ENCODE measurements at places on chromosomes 13 and 19.

DNA sequence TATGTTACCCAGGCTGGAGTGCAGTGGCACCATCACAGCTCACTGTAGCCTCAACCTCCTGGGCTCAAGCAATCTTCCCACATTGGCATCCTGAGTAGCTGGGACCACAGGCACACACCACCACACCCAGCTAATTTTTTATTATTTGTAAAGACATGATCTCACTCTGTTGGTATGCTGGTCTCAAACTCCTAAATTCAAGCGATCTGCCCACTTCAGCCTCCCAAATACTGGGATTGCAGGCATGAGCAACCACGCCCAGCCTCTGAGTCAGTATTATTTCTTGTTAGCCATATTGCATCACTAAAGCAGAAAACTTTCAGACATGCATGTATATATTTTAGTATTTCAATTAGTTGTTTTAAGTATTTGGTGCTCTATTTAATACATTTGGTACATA lies 376.4 kb downstream of the GPC6 start:
- no peak for DNase-seq

GRCh38 chr19:30656520-30657100 lies 284.4 kb downstream of the ZNF536 start:
- DNase-seq: no peak

DNA sequence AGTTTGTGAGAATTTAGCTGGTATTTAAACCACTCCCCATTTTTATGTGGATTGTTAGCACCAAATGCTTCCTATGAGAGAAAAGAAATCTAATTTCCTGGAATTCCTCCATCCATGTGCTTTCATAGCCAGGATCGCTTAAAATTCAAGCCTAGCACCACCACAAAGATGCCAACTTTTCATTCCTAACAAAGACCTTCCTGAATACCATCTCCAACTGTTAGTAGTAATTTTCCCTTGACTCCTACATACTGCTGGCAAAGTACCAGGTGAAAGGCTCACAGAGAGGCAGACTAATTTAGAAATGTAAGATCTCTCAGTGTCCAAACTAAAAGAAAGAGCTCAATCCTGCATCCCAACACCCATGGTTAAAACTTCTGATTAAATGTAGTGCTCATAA lies 386.3 kb downstream of the KCTD12 start:
- DNase-seq: no peak

DNA sequence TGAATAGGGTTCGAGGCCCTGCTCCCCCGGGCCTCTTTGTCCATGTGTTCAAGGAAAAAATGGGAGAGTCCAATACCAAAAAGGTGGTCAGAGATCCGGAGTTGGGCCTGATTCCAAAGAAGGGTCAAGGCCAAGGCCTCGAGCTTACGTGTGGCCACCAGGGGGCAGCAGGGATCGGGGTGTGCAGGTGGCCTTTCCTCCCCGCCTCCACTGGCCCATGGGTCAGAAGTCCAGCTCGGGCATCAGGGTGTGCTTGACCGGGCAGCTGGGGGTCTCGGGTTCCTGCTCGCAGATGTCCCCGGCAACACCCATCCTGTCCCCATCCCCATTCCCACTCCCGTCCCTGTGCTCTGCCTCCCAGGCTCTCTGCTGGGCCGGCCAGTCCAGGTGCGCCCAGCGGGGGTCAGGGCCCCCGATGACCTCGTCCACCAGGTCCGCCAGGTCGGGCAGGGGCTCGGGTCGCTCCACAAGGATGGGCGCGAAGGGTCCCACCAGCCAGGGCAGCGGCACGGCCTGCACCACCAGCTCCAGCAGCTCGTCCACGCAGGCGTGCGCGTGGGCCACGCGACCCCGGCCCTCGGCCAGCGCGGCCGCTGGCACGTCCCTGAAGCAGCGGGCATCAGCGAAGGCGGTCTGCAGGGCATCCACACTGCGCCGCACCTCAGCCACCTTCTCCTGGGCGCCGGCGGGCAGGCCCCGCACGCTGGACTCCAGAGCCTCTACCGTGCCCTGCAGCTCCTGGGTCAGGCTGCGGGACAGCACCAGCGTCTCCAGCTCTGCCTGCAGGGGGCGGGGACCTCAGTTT lies 5.2 kb upstream of the PLIN4 start:
- DNase-seq: no peak

GRCh38 chr19:18191640-18192062 lies 1.4 kb upstream of the MPV17L2 start:
- no peak for DNase-seq

DNA sequence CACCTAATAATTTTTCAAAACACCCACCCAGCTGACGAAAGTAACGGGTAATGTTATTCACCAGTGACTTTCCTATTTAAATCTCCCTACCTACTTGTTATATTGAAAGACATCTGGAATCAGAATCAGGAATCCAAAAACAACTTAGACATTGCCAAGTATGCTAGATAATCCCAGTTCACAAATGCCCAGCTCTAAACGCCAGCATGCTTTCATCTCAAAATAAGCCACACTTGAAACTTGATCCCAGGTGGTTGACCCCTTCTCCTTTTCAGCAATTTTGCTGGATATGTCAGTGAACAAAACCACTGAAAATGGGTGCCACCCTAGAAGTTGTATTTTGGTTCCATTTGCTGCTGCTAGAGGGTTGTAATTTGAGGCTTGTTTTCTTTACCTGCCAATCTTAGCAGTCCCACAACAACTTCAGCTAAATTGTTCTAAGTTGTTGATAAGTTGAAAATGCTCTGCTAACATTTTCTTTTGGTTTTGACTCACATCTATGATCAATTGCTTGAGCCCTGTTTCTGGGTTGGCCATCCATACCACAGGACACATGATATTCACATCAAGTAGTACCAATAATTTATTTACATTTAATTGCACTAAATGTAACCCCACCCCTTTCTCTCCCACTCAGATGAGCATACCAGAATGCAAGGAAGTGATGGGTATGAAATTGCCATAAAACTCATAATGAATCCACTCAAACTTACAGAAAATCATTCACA lies 66.4 kb downstream of the DCT start:
- no peak for DNase-seq

DNA sequence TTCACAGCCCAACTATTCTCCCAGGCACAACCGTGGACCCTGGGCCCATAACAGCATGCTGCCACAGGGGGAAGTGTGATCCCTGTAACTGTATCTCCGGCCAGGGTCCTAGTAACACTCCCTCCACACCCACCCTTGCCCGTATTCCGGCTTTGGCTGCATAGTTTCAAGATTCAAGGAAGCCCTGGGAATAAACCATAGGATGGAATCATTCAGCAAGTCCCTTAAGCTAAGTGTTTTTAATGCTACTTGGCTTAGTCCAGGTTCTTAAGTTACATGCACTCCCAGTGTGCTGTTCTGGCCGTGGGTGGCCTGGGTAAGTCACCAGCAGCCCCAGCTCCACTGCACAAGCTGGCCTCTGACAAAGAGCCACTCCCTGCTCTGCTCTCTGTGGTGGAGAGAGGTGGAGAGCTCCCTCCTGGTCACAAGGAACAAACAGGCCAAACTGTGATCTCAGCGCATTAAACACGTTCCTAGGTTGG lies 532.4 kb upstream of the SGCG start:
- no peak for DNase-seq

GRCh38 chr19:39448271-39448670 lies 2.9 kb downstream of the SUPT5H start:
- DNase-seq: no peak

- DNase-seq: no peak
These were observed 22.1 kb downstream of the PLEKHF1 start for GRCh38 chr19:29687244-29687896.

- DNase-seq: no peak
These were observed 120.0 kb downstream of the CYSLTR2 start for GRCh38 chr13:48773531-48774275.

- DNase-seq: no peak
These were observed 642 bp upstream of the PEG3 start for GRCh38 chr19:56841193-56841543.

DNA sequence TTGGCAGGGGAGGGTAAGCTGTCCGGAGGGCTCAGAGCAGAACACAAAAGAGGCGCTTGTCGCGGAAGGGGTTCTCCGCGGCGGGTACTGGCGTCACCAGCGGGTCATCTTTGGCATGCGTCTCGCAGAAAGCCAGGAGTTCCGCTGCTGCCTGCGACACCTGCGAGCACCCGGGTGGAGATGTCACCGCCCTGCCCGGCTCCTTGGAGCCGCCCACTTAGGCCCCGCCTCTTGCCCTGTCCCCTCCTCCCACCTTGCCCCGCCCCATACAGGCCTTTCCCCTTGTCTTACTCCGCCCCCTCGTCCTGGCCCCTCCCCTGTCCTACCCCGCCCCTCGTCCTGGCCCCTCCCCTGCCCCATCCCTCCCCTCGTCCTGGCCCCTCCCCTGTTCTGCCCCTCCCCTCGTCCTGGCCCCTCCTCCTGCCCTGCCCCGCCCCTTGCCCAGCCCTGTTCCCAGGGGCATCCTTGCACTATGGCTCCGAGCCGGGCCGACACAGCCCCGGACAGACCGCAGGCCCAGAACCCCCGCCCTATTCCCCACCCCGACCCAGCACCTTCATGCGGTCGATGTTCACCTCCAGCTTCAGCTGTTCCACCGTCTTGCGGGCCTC lies 1.9 kb downstream of the GNG8 start:
- DNase-seq: peak; percentile 69

GRCh38 chr19:7663706-7664105 lies 5.1 kb upstream of the RETN start:
- DNase-seq: no peak

- DNase-seq: no peak
These were observed 2.4 kb downstream of the MARK4 start for GRCh38 chr19:45253396-45254027.

- DNase-seq: peak; percentile 82
These were observed 58.3 kb upstream of the MEDAG start for GRCh38 chr13:30847650-30848307.

- DNase-seq: peak; percentile 62
These were observed 14.9 kb downstream of the HNRNPM start for GRCh38 chr19:8459520-8460270.

All from lung (tissue), 17 donors.